ENCODE measurements at places on chromosomes 11 and 22. TPM values are rescaled to one million over a fixed set of nuclear protein-coding genes. Genes with fewer than 3 reads are reported as not detected.

- no peak for DNase-seq
- H3K4me3 ChIP-seq = no peak overlapping the region
- no peaks in the 10 kb centered on the region for H3K4me1 ChIP-seq
- H3K27me3 ChIP-seq = no peaks in the 10 kb centered on the region
- H3K36me3 ChIP-seq = no peaks in the 10 kb centered on the region
Observed at GRCh38 chr11:63212742-63213141, 30.7 kb downstream of the SLC22A25 start.

DNA sequence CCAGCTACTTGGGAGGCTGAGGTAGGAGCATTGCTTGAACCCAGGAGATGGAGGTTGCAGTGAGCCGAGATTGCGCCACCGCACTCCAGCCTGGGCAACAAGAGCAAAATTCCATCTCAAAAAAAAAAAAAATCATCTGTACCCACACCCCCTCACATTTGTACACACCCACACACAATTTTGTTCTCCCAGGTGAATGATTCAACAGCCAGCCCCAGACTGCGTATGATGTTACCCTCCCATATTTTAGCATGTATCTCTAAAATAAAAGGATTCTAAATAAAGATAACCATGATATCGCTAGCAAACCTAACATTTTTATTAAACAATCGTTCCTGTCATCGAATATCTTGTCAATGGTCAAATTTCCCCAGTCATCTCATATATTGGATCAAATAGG, 65.8 kb downstream of the BRD1 start:
- DNase-seq = no peak
- H3K36me3 ChIP-seq = no peaks in the 10 kb centered on the region
- H3K27me3 ChIP-seq = no peaks in the 10 kb centered on the region

- no peak overlapping the region for H3K27ac ChIP-seq
- H3K4me1 ChIP-seq = no peaks in the 10 kb centered on the region
- H3K27me3 ChIP-seq = peaks cover 2% of the 10 kb centered on the region
Observed at GRCh38 chr11:120945042-120945441, 78.9 kb upstream of the TBCEL start.

- no peak for DNase-seq
- H3K4me3 ChIP-seq = no peak overlapping the region
- H3K36me3 ChIP-seq = no peaks in the 10 kb centered on the region
- no peak overlapping the region for H3K27ac ChIP-seq
- H3K4me1 ChIP-seq = no peaks in the 10 kb centered on the region
- H3K27me3 ChIP-seq = peaks cover 5% of the 10 kb centered on the region
Observed at GRCh38 chr22:22527312-22527711, 7.2 kb upstream of the ZNF280A start.

DNA sequence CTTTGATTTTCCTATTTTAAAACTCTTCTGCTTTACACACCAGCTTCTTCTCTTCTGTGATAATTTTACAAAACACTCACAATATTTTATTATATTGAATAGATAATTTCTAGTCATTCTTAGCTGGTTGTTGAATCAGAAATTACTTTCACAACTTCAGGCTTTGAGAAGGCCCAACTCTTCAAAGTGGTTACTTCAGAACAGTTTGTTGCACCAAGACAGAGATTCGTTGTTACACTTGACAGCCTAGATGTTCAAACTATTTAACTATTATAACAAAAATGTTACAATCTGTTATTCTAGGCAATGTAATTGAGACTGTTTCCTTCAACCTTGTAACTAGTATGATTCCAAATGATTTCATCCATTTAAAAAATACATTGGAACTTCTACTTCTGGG, 333.2 kb upstream of the CHORDC1 start:
- peaks cover 2% of the 10 kb centered on the region for H3K4me1 ChIP-seq
- no peak overlapping the region for H3K4me3 ChIP-seq
- peak overlapping the region; percentile 75 for H3K27ac ChIP-seq
- no peaks in the 10 kb centered on the region for H3K27me3 ChIP-seq
- DNase-seq = no peak

GRCh38 chr11:57318178-57318577, 6.6 kb downstream of the TNKS1BP1 start:
- H3K4me1 ChIP-seq = peaks cover 80% of the 10 kb centered on the region
- H3K4me3 ChIP-seq = no peak overlapping the region
- H3K27ac ChIP-seq = peak overlapping the region; percentile 90
- no peaks in the 10 kb centered on the region for H3K27me3 ChIP-seq
- H3K36me3 ChIP-seq = peaks cover 63% of the 10 kb centered on the region
- DNase-seq = peak; percentile 97

OR8J1 gene
- total RNA-seq = not detected

Measured in muscle of leg (tissue), 16 donors.